ENCODE measurements at places on chromosomes 6 and 20. TPM values are rescaled to one million over a fixed set of nuclear protein-coding genes. Genes with fewer than 3 reads are reported as not detected.

Gene ANKRD6
- polyA plus RNA-seq = 43.5 TPM

Gene HMGCLL1
- polyA plus RNA-seq = 54.2 TPM

Gene FOXC1
- polyA plus RNA-seq = 0.09 TPM

Gene GCLC
- 17.7 TPM for polyA plus RNA-seq

Gene ZNF335
- 18.9 TPM for polyA plus RNA-seq

Gene HRH3
- 2.8 TPM for polyA plus RNA-seq

Gene GTF3C6
- polyA plus RNA-seq = 96.2 TPM

Gene PARD6B
- 5.9 TPM for polyA plus RNA-seq

Gene C20orf202
- 0.62 TPM for polyA plus RNA-seq

Gene PACSIN1
- 5.7 TPM for polyA plus RNA-seq

Gene TSPO2
- polyA plus RNA-seq = not detected

Gene IP6K3
- polyA plus RNA-seq = not detected

Gene CFAP61
- 0.42 TPM for polyA plus RNA-seq

Gene PGBD1
- 32.3 TPM for polyA plus RNA-seq

Gene COL21A1
- polyA plus RNA-seq = not detected

Gene SYCP2
- 1.4 TPM for polyA plus RNA-seq

Gene BTN1A1
- polyA plus RNA-seq = not detected

Gene C6orf58
- 0.52 TPM for polyA plus RNA-seq

Gene THBS2
- 1.0 TPM for polyA plus RNA-seq

Gene MYLK2
- 0.22 TPM for polyA plus RNA-seq

Gene OR12D3
- not detected for polyA plus RNA-seq

Gene TMC2
- polyA plus RNA-seq = 0.66 TPM

Data from neural cell (in vitro differentiated cells).